Forelimb muscle (tissue), 1 donor: ENCODE measurements at places on chromosomes 6 and 20.

DNA sequence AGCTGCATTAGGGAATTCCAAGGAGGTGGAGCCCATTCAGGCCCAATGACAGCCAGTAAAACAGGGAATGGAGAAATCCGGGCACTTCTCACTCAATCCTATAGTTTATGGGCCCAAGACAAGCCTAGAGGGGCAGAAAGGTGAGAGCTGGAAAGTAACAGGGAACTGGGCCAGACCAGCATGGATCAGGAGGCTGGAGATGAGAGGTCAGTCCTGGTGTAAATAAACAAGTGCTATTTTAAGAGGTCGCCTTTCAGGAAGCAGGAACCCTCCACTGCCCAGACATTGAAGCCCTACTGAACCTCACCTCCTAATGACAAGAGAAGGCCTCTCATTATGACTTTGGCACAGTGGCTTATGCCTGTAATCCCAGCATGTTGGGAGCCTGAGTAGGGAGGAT is 57.2 kb upstream of the TGM3 start:
- DNase-seq: no peak

- no peak for DNase-seq
Measured at GRCh38 chr6:83313882-83314281, 117.0 kb downstream of the ME1 start.

- DNase-seq: no peak
Measured at GRCh38 chr20:11031300-11031699, 357.5 kb upstream of the JAG1 start.

- DNase-seq: no peak
Measured at GRCh38 chr20:41320976-41321375, 3.4 kb upstream of the ZHX3 start.

GRCh38 chr6:98454809-98455322 is 379.5 kb upstream of the POU3F2 start:
- no peak for DNase-seq

DNA sequence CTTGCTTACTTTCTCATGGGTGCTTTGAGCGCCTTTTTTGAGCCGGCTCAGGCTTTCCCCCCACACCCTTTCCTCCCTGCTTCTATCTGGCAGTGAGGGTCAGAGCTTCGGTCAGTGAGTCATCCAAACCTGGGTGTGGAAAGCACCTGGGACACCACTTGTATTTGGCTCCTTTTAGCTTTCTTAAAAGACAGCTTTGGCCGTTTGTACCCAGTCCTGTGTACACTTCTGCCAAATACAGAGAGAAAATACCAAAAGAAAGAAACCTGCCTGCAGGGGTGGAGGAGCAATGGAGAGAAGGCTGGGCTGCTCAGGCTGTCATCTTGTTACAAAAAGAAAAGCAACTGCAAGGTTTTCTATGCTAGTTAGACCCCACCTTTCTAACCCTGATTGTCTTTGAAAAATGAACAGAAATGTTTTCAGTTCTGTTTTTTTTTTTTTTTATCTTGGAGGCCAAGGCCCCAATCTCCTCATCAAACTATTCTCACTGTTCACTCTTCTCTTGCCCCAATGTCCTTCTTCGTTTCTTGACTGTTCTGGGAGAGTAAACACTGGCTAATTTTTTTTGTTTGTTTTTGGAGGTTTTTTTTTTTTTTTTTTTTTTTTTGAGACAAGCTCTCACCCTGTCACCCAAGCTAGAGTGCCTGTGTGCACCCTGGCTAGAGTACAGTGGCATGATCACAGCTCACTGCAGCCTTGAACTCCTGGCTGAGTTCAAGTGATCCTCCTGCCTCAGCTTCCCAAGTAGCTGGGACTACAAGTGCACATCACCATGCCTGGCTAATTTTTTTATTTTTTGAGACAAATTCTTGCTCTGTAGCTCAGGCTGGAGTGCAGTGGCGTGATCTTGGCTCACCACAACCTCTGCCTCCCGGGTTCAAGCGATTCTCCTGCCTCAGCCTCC is 76.4 kb downstream of the SSR1 start:
- DNase-seq: no peak

DNA sequence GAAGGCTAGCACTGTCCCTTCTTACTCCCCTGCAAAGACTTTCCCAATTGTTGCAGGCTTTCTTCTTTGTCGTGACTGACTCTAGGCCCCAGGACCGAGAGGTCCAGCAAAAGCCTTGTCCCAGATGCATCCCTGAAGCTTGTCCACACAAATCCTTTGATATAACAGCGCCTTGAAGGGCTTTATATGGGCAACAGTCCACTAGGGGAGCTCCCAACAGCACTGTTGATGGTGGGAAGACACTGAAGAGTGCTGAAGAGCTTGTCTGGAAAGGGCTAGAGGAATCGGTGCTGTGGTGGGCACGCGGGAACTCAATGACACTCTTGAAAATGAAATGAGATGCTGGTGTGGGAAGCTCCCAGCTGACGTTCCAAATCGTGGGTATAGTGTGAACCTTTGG is 316.1 kb upstream of the CDH4 start:
- no peak for DNase-seq

- no peak for DNase-seq
Measured at GRCh38 chr20:13625304-13625979, 13.3 kb downstream of the TASP1 start.

DNA sequence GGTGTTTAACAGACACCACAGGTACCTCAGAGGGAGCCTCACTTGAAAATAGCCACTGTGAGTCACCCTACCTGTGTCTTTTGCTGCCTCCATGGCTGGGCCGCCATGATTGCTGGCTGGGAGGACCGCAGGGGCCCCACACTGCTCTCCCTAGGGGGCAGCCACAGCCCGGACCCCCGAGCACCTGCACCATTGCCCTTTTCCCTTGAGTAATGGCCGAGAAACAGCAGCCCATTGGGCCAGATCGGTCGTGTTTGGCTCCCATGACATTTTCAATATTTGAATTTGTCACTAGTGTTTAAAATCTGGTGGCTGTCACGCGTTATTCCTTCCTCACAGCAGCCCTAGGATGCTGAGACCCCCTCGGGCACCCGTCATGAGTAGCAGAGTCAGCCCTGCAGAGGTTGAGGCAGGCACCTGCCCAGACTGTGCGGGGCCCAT is 6.7 kb downstream of the ZBP1 start:
- no peak for DNase-seq

DNA sequence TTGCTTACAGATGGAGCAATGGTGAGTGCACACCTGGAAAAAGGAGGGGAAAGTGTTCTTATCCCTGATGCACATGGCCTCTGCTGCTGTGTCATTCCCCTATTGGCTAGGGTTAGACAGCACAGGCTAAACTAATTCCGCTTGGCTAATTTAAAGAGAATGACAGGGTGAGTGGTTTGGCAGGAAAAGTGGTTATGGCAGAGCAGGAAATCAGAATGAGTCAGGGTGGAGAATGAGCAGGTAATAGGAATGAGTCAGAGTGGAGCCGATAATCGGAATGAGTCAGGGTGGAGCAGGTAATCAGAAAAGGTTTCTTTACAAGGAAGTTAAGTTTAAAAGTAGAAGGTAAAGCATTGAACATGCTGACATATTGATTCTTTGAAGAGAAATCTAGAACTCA is 355.5 kb upstream of the HTR1E start:
- no peak for DNase-seq

DNA sequence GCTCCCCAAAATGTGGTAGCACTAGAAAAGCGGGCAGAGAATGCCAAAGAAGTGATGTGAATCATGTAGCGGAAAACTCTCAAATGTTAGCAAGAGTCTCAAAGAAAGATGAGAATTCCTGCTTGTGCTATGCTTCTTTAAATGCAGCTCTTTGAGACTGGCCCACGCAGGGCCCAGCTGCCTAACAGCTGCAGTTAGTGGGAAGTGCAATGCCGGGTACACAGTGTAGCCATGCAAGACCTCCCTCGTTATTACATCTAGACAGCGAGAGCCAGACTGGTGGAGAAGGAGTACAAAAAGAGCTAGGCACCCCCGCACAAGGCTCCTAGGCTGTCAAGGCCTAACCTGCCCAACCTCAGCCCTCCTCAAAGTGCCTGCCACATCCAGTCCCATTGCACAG is 201.7 kb upstream of the PRDM1 start:
- no peak for DNase-seq

- no peak for DNase-seq
Measured at GRCh38 chr20:54611708-54612412, 136.5 kb downstream of the DOK5 start.

GRCh38 chr6:16333580-16333979 is 95.2 kb downstream of the GMPR start:
- no peak for DNase-seq

- DNase-seq: no peak
Measured at GRCh38 chr20:16066571-16066970, 506.7 kb downstream of the KIF16B start.

GRCh38 chr6:162940426-162940825 is 212.7 kb downstream of the PACRG start:
- no peak for DNase-seq

DNA sequence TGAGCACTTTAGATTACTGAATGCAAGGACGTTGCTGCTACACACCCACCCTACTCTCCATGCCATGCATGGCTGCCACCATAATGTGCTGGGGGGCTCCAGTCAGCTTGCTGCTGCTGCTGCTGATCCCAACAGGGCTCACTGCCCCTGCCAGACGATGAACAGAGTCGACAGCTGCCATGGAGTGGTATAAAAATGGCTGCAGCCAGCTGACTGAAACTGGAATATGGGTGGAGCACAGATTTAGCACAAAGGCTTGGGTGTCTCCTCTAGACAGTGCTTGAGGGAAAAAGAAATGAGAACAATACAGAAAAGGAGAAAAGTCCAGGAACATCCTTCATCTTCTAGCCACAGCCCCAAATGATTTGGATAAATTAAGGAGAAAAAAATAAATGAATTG is 150.7 kb downstream of the PDSS2 start:
- DNase-seq: no peak

GRCh38 chr6:53143710-53144109 is 4.9 kb downstream of the GCM1 start:
- no peak for DNase-seq

GRCh38 chr20:45052698-45053429 is 48.1 kb downstream of the KCNS1 start:
- no peak for DNase-seq

- no peak for DNase-seq
Measured at GRCh38 chr20:63015662-63016361, 9.0 kb upstream of the BHLHE23 start.

- DNase-seq: no peak
Measured at GRCh38 chr20:31497838-31498540, 16.3 kb upstream of the HM13 start.

GRCh38 chr20:18011482-18011881 is 42.7 kb downstream of the MGME1 start:
- DNase-seq: no peak

DNA sequence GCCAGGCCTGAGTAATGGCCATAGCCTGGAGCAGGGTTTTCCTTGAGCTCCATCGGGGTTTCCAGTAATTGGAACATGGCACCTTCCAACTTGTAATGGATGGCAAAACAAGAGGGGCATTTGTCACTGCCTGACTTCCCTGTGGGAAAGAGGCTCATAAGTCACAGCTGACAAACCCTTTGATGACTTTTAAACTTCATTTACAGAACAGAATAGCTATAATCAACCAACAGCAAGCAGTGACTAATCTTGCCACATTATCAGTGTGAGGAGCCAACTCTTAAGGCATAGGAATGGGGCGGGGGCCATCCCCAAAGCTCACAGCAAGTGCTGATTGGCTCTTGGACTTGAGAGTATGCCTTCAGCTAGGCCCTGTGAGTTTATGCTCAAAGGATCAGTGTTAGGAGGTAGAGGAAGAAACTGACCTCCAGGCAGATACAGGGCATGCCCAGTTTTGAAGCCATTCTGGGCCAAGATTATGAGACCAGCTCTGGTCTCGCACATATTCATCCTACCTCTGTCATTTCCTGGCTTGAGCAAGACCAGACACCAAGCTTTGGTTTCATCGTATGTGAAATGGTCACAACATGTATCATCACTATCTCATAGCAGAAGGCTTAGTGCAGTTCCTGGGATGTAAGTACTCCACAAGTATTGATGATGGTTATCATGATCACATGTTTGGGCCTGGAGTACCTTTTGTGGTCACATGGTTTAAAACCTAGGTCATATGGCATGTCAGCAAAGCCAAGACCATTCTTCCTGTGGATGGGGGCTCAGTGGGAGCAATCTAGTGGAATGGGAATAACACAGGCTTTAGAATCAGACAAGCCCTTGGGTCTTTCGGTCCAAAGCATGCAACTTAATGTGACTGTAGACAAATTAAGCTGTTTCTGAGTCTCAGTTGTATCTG is 49.2 kb downstream of the EIF2S2 start:
- no peak for DNase-seq

DNA sequence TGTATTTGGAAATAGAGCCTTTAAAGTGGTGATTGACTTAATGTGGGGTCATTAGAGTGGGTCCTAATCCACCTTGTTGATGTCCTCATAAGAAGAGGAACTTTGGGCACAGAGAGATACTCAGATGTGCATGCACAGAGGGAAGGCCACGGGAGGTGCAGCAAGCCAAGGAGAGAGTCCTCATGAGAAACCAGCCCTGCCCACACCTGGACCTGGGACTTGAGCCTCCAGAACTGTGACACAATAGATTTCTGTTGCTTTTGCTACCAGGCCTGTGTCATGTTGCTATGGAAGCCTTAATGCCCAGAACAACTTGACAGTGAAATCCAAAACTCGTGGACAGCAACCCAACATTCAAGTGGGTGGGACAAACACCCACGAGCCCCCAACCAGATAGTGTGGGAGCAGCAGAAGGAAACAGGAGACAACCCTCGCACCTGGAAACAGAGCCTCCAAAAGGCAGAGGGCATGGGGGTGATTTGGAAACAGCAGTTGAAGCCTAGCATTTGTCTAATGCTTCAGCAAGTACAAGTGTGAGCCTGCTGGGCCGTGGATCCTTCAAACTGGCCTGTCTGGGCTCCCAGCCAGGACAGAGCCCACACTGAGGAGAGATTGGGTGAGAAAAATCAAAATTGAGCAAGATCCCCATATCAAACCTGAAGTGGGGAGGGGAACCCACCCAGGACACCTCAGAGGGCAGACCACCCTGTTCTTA is 201.0 kb upstream of the CST7 start:
- no peak for DNase-seq

DNA sequence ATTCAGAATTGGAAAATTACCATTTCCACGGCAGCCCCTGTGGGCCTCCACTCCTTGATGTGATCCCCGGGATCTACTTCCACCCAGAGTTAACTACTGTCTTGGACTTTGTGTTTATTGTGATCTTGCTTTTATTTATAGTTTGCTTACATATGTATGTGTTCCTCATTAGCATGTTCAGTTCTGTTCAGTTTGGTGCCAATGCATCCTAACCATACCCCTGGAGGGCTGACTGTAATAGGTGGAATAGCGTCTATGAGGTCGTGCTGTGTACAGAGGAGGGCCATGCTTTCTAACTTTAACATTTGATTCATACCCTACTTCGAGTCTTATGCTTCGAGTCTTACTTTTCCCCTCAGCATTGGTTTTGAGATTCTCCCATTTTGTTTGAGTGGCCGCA is 104.3 kb upstream of the SLC24A3 start:
- no peak for DNase-seq

DNA sequence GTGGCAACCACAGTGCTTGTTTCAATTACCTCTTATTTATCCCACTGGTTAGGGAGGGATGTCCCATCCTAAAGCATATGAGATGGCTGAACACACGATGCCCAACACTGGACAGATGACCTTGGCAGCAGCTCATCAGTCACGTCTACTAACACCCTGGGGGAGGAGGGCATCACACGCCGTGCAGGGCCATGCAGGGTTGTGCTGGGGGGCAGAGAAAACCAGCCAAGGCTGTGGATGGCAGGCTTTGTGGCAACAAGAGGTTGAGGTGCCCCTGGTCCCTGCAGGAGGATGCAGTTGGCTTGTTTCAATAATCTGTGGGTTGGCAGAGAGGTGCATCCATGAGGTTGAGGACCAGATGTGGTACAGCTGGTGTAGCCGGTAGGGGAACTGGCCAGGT is 293.7 kb upstream of the SULF2 start:
- no peak for DNase-seq
